ENCODE measurements at places on chromosomes 1 and 21.

- no peak for DNase-seq
Measured at GRCh38 chr1:56817716-56818463, 1.3 kb downstream of the FYB2 start.

DNA sequence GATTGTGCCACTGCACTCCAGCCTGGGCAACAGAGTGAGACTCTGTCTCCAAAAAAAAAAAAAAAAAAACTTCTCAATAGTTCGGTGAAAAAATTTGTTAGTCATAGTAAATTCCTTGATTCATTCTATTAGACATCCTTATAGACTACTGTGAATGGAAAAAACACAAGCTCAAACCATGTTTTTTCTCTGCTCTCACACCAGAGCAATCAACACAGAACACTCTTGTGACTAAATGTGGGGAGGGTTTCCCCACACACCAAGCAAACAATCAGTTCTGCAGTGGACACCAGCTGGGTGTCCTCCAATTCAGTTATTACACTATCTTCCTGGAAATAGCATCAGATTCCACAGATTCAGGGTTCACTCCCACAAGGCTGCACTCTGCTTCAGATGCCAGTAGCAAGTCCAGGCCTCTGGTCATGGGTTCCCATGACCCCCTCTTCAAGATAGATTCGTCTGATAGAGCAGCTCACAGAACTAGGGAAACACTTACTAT, 69.1 kb upstream of the TEKT2 start:
- no peak for DNase-seq

DNA sequence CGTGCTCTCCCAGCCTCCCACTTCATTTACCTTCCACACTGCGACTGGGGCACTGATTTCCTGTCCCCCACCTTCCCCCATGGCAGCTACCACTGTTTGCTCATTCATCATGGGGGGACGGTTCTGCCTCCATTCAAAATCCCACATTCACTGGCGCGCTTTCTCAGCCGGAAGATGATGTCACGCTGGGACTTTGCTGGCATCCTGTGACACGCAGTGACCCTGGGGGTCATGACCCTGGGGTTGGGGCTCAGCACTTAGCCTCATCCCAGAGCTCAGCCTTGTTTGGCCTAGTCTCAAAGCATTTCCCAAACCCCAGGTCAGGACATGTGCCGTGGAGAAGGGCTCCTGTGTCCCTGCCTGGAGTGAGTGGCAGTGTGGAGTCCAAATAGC, 582 bp upstream of the KCNAB2 start:
- no peak for DNase-seq

DNA sequence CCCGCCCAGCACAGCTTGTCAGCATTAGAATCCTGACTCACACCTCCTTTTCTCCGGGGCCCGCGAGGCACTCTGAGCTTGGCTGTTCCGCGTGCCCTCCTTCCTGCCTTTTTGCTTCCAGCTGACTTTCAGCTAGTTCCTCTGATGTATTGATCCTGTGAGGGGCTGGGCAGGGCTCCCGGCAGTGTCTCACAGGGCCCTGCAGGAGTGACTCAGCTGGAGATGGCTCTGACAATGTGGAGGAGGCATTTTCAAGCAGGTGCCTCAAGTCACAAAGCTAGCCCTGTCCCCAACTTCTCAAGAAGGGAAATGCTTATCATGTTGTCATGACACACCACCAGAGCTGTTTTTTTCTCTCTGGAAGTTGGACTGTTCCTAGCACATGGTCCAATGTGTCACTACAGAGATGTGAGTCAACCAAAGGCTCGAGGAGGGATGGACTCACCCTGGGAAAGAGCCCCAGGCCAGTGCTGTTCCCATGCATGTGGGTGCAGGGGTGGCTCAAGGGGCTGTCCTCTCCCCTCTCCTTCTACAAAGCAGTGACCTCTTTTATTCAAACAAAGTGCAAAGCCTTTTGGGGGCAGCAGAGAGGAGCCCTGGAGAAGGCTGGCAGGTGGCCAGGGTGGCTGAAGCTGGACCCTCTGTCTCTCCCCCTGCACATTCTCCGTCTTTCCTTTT, 30.6 kb downstream of the SYT6 start:
- no peak for DNase-seq

- peak; percentile 42 for DNase-seq
Measured at GRCh38 chr1:159067699-159068621, 8.6 kb downstream of the AIM2 start.

GRCh38 chr1:115107516-115108260, 18.4 kb upstream of the TSPAN2 start:
- DNase-seq: no peak

- no peak for DNase-seq
Measured at GRCh38 chr1:12690156-12690555, 25.8 kb upstream of the AADACL3 start.

- DNase-seq: no peak
Measured at GRCh38 chr1:229098903-229099578, 171.9 kb upstream of the RAB4A start.

GRCh38 chr1:115423776-115424175, 85.7 kb upstream of the NGF start:
- no peak for DNase-seq

DNA sequence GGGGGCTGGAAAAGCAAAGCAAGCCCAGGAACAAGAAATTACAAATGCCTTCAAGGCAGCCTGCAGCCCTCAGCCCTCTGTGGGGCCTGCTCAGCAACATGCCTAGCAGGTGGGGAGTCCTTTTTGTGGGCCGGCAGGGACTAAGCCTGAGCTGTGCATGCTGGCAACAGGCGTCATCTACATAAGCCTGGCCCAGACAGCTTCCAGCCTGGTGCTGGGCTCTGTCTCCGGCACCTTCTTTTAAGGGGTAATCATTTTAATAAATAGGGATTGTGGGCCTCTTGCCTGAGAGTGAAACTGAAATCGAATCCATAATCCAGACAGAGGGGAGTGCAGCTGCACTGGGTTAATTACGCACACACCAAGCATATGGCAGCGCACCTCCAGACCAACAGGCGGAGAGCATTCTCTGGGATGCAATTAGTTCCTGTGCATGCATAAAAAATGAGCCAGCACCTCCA, 96.6 kb downstream of the DDX20 start:
- DNase-seq: no peak

GRCh38 chr1:50593515-50593914, 170.3 kb upstream of the DMRTA2 start:
- DNase-seq: no peak

- no peak for DNase-seq
Measured at GRCh38 chr1:109977225-109977624, 7.3 kb upstream of the AHCYL1 start.

DNA sequence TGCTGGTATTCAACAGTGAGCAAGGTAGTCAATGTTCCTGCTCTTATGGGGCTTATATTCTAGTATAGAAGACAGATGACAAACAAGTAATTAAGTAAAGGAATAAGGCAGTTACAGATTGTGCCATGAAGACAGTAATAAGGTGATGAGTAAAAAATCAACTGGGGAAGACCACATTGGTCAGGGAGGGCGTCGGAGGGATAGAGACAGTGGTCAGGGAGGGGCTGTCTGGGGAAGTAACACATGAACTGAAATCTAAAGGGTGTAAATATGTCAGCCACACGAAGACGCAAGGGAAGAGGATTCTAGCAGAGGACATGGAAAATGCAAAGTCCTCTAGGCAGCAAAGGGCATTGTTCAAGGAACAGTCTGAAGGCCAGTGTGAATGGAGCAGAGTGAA, 10.1 kb downstream of the IL12RB2 start:
- DNase-seq: no peak

DNA sequence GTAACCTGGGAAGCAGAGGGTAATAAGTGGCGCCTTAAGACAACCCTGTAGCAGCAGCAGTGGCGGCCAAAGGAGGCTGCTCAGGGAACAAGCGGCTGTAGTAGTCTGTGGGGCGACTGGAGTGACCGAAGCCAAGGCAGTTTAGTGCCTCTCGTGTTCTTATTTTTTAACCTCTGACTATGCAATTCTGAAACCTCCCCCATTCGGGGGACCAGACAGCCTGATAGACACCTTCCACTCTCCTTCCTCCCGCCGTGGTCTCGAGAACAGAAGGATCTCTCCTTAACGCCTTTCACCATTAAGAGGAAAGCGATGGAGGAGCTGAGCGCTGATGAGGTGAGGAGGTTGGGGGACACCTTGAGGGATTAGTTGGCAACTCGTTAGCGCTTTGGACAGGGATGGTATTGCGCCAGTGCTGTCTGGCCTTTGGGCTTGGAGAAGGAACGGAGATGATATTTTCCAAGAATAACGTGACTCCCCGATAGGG, 644 bp downstream of the UBE4B start:
- DNase-seq: no peak

DNA sequence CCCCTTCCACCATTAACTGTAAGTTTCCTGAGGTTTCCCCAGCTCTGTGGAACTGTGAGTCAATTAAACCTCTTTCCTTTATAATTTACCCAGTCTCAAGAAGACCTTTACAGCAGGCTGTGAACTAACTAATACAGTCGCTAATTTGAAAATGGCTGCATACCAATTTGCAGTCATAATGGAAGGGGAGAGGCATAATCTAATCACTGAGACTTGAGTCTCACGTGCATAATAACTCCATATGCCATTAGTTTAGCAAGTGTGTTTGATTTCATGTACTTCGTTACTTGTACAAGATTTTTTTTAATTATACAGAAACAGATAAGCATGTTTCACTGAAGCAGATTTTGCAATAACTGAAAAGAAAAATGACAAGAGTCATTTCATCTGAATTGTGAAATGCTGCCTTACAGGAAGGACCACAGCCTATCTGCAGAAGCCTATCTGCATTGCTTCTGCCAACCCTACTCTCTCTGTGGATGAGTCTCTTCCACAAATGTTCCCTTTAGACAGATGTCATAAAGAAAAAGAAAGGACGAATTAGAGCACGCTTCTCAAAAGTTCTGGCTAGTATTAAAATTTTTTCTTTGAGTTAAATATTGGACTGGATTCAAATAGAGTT, 99.1 kb downstream of the PTGER3 start:
- DNase-seq: no peak

GRCh38 chr1:179169616-179170467, 59.6 kb downstream of the ABL2 start:
- DNase-seq: no peak

GRCh38 chr1:46445773-46446256, 43.8 kb upstream of the DMBX1 start:
- no peak for DNase-seq

GRCh38 chr1:9045861-9046510, 19.8 kb upstream of the SLC2A7 start:
- DNase-seq: no peak

- no peak for DNase-seq
Measured at GRCh38 chr1:204701229-204701628, 15.7 kb upstream of the LRRN2 start.

DNA sequence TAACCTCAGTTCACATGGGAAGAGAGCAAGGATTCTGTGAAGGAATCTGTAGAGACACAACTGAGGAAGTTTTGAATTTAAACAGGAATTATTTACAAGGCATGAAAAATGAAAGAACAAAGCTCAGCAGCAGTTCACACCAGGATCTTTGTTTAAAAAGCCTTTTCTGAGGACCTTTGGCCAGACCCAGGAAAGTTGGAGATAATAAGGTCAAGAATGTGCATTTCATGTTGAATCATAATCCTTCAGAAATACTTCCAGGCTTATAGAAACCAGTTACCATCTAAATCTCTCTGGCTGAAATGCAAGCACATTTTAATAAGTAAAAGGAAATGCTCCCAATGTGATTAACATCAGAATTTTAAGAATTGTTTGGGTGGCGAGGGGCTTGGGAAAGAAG, 2.7 kb downstream of the CLIC6 start:
- DNase-seq: no peak

DNA sequence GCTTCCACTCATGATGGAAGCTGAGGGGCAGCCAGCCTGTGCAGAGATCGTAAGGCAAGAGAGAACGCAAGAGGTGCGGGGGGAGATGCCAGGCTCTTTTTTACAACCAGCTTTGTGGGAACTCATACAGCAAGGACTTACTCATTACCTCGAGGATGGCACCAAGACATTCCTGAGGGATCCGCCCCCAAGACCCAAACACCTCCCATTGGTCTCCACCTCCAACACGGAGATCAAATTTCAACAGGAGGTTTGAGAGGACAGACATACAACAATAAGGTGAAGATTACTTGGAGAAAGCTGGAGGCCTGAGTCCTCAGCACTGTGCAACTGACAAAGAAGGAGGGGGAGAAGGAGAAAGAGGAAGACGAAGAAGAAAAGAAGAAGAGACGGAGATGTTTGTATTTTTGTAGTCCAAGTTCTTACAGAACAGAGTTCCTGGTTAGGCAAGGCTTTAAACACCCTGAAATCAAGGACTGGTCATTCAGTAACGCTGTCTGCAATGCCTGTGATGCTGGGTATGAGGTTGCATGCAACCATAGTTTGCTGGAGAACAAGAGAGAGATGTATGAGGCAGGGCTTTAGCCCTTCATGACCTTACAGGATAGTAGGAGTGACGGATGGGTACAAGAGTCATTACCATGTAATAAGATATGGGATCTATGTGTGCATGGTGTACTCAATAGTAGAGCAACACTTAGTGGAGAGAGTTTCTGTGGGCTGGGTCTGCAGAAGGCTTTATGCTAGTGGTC, 19.7 kb upstream of the GALNT2 start:
- DNase-seq: no peak

DNA sequence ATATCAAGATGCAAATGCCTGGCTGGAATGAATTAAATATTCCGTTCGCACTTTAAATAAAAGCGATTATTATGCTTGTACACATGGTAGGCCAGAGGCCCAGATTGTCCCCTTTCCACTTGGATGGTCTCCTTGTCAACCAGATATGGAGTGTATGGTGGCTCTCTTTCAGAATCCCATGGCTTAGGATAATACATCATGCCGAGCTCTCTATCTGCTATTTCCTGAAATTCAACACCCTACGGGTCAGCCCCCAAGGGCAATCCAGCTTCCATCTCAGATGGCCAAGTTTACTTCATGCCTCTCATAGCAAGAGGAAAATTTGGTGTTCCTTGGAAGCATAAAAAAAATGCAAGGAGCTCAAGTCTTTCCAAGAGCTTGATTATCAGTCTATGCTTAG, 25.4 kb upstream of the FMO1 start:
- no peak for DNase-seq

DNA sequence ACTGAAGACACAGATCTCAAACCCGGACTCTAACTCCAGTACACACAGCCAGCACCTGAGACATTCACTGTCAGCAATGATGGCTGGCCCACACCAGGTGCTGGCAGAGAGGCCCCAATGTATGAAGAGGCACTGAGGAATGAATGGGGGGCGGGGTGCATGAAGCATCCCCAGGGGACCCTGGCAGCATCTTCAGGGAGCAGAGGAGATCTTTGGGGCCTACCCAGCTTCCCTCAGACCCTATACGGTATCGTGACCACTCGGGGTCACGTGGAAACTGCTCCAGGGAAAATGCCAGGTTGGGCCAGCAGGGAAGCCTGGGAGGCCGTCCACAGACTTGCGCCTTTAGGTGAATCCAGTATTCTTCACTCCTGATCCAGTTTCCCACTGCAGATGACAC, 84.3 kb downstream of the NPHP4 start:
- DNase-seq: no peak

Measured in GDM1 (cell line).